ENCODE measurements at places on chromosomes 7 and 10.

- no peak for DNase-seq
Observed at GRCh38 chr10:115979576-115979975, 293.4 kb downstream of the GFRA1 start.

GRCh38 chr7:102197161-102197560, 89.5 kb upstream of the SH2B2 start:
- DNase-seq = no peak

GRCh38 chr10:14200698-14201544, 129.8 kb downstream of the FRMD4A start:
- DNase-seq = peak; percentile 12

GRCh38 chr10:112809736-112810135, 140.3 kb upstream of the TCF7L2 start:
- no peak for DNase-seq

- DNase-seq = no peak
Observed at GRCh38 chr7:30165590-30165989, 30.8 kb downstream of the MTURN start.

DNA sequence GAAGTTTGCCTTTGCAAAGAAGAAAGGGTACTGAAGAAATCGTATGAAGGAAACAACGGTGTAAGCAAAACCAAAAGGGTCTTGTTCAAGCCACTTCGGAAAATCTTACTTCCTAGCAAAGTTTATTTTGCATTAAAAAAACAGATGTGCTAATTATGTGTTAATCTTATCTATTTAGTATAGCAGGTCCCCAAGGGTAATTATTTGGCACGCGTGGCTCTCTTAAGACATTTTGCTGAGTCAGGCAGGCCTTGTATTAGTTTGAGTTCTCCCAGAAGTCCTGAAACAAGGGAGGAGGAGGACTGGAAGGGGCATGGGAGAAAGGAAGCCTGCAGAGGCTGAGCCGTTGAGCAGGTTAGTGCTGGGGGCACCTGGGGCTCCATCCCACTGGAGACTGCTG, 44.9 kb downstream of the TMEM178B start:
- DNase-seq = no peak

GRCh38 chr7:143493751-143494150, 16.1 kb downstream of the TAS2R41 start:
- DNase-seq = no peak

GRCh38 chr7:71266912-71267311, 135.0 kb downstream of the GALNT17 start:
- no peak for DNase-seq

- DNase-seq = peak; percentile 76
Observed at GRCh38 chr7:140342727-140343514, 55.4 kb downstream of the SLC37A3 start.

- no peak for DNase-seq
Observed at GRCh38 chr7:87391020-87391701, 45.7 kb downstream of the CROT start.

DNA sequence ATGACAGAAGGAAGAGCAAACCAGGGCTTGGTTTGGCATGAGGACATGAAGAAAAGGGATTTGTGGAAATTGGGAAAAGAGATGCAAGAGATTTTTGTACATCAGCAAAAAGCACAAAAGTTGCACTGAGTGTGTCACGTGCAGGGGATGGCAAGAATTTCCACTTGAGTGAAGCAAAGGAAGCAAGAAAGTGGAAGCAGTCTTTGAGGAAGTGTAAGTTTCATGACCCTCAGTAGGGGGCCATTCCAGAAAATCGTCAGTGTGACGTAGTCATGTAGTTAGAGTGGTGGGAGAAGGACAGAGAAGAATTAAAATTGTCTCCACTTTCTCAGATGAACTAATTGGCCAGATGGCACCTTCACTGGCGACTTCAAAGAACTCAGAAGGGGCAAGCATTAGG, 123.3 kb upstream of the FZD1 start:
- peak; percentile 12 for DNase-seq

DNA sequence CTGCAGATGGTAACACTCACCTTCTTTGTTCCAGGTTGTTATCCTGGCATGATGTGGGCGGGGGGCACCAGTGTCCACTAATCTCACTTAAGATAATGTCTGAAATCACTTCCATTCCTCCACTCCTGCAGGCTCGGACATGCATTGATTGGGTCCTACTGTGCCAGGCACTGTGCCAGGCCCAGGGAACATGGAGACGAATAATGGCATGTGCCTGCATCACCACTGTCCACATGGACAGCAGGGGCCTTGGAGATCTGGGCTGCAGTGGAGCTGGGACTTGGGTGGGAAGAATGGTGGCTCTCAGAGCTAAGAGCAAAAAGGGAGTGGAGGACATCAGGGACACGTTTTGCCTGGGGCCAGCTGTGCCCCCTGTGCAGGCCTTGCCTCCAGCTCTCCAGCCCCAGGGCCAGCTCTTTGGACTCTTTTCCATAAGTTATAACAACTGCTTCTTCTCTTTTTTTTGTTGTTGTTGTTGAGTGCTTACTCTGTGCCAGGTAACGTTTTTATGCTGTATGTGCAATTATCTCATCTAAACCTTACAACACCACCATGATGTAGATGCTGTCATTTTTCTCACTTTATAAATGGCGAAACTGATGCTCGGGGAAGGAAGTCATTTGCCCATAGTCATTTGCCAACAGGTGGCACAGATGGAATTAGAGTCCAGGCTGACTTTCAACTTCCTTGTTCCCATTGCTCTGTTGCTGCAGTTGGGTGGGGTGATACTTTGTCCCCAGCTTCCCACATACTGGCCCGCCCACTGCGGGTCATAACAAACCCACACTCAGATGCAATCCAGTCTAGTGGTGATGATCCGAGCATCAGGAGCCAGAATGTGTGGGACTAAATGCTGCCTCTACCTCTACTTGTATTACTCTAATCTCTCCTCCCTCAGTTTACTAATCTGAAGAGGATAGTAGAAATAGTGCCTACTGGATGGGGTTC, 19.1 kb downstream of the PLPP4 start:
- no peak for DNase-seq

- no peak for DNase-seq
Observed at GRCh38 chr7:31734456-31734855, 47.4 kb downstream of the PPP1R17 start.

Data from hematopoietic multipotent progenitor cell treated with erythropoietin and hydrocortisone succinate and interleukin-3 and kit ligand, for 4 days (in vitro differentiated cells).